ENCODE measurements at places on chromosomes 11 and 22.

- no peak for DNase-seq
These were observed 986.9 kb upstream of the CHORDC1 start for GRCh38 chr11:91209751-91210150.

GRCh38 chr22:41206719-41207118 is 1.6 kb downstream of the L3MBTL2 start:
- DNase-seq = no peak

GRCh38 chr11:73186294-73186850 is 31.7 kb upstream of the P2RY2 start:
- no peak for DNase-seq

DNA sequence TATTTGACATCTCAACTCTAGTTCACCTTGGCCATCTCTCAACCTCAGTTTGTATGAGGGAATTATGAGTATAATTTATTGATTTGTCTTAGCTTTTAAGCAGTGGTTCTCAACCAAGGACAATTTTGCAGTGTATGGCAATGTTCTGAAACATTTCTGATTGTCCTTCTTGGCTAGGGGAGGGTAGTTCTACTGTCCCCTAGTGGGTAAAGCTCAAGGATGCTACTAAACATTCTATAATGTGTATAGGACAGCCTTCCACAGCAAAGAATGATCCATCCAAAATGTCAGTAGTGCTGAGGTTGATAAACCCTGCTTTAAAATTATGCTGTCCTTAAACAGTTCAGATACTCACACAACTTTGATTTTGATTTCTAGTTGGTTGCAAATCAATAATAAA is 78.1 kb upstream of the ALKBH3 start:
- no peak for DNase-seq

DNA sequence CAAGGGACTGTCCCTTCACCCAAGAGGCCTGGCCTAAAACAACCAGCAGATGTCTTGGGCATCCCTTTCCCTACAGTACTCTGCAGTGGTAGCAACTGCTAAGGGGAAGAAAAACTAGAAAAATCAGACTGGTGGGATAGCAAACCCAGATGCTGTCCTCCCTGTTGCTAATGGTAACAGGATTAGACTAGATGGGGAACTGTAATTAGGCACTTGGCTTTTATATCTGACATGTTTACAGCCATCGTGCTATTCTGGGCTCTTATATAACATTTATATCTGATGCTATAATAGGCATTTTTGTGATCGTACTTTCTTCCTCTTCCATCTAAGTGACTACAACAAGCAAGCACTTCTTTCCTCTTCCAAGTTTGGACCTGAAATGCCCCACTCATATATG is 316.7 kb downstream of the DLG2 start:
- DNase-seq = no peak

DNA sequence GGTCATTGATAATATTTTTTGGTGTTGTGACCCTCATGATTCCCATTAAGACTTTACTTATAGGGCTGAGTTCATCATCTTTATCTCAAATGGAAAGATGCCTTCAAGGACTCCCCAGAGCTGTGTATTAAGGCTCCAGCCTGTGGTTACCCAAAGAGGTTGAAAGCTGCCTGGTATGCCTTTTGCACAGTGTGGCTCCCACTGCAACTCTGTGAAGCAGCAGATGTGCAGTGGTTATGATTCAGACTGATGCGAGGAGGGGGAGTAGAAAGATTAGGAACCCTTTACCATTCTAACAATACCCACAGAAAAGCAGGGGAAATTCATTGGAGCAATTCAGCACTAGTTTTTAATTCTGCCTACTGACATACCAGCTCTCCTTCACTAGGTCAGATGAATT is 560.0 kb downstream of the INSC start:
- DNase-seq = no peak

DNA sequence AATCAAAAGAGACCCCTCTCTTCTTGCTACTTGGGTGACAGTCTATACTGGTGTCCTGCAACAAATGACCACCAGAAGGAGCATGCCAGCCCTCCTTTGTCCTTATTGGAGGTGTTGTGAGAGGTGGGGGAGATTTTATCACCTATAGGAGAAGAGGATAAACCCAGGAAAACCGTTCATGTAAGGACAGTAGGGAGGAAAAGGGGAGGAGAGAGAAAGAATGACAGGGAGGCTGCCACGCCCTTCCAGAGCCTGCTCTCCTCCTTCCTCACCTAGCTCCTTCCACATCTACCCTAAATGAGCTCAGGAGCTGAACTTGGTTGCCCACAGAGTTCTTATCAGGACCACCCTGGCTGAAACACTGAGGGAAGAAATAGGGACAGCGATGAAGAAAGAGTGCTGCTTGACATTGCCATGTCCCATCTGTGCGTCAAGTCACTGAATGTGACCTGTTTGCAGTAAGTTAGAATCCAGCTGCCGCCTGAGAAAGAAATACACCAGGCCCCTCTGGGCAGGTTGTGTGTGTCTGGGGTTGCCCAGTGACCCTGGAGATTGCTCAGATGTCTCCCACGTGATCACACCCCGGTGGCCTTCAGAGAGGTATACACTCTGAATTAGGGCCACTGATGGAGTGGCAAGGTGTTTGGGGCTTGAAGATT is 40.4 kb upstream of the ETS1 start:
- DNase-seq = no peak

DNA sequence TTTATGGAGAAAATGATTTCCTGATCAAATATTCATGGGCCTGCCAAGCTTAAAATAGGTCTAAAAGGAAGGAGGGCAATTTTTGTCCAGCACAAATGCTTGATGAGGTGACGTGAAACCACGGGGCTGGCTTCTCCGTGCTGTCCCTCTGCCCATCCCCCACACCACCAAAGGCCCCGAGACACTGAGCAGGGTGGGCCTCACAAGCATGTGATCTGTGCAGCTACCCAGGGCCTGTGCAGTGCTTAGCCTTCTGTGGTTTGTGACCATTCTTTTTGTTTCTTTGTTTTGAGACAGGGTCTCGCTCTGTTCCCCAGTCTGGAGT is 94.8 kb upstream of the RTL6 start:
- DNase-seq = no peak

- DNase-seq = no peak
These were observed 769.5 kb upstream of the ANO3 start for GRCh38 chr11:25562417-25562816.

GRCh38 chr11:62508336-62509058 is 38.1 kb downstream of the AHNAK start:
- no peak for DNase-seq

DNA sequence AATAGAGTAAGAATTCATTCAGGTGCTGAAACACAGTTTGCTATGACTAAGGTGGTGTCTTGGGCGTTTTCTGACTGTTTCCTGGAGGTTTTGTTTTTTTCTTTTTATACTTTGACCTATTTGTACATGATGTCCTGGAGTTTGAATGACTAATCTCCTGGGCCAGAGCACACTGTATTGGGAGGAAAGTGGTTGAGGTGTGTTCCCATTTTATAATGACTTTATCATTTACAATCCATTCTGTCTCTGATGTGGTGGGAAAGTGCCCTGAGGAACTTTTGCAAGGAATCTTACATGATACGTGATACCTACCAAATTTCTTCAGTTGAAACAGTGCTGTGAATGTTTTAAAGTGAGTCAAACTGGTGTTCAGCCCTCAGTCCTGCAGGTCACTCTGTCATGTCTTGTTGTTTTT is 80.8 kb downstream of the TNRC6B start:
- no peak for DNase-seq

- no peak for DNase-seq
These were observed 4.4 kb upstream of the DENND5A start for GRCh38 chr11:9269492-9270013.

- DNase-seq = no peak
These were observed 6.9 kb downstream of the ADM start for GRCh38 chr11:10311802-10312201.

Measured in esophagus squamous epithelium (tissue), 5 donors.